Activated naive CD8-positive, alpha-beta T cell treated with anti-CD3 and anti-CD28 coated beads for 36 hours (primary cell): ENCODE measurements at places on chromosomes 11 and 22. TPM values are rescaled to one million over a fixed set of nuclear protein-coding genes. Genes with fewer than 3 reads are reported as not detected.

Gene SULT4A1
- 0.29 TPM for total RNA-seq

Gene C11orf98
- total RNA-seq = 147 TPM

Gene PGR
- not detected for total RNA-seq

Gene CHADL
- total RNA-seq = 0.22 TPM

Gene MRGPRX3
- not detected for total RNA-seq

Gene KRTAP5-5
- total RNA-seq = not detected

Gene NLRP6
- total RNA-seq = 3.8 TPM

Gene OR4D5
- total RNA-seq = not detected

Gene P2RX6
- total RNA-seq = 0.43 TPM

Gene C11orf42
- not detected for total RNA-seq

Gene RIC8A
- total RNA-seq = 111 TPM

Gene MYRF
- total RNA-seq = 0.70 TPM

Gene CRYAB
- total RNA-seq = not detected

Gene ISX
- total RNA-seq = not detected

Gene SAA4
- not detected for total RNA-seq

- DNase-seq = peak; percentile 14
Measured at GRCh38 chr22:29073618-29074275, 912 bp downstream of the KREMEN1 start.

GRCh38 chr11:123547180-123547579, 107.2 kb downstream of the SCN3B start:
- no peak for DNase-seq

DNA sequence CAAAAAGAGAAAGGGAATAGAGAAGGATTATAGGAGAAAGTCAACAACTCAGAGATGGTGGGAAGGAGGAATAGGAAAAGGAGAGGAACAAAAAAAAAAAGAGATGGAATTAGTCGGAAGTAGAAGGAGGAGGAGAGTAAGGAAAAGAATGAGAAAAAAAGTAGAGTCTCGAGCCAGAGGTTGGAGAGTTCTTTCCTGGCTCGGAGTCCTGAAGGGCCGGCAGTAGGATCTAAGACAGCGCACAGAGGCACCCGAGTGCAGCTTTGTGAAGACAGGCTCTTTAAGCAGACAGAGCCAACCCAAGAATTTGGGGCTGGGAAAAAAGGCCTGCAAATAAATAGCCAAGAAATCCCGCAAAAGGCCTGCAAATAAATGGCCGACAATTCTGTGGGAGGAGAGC, 170.4 kb upstream of the CCDC90B start:
- DNase-seq = no peak

GRCh38 chr11:96464700-96465307, 75.0 kb downstream of the JRKL start:
- no peak for DNase-seq

DNA sequence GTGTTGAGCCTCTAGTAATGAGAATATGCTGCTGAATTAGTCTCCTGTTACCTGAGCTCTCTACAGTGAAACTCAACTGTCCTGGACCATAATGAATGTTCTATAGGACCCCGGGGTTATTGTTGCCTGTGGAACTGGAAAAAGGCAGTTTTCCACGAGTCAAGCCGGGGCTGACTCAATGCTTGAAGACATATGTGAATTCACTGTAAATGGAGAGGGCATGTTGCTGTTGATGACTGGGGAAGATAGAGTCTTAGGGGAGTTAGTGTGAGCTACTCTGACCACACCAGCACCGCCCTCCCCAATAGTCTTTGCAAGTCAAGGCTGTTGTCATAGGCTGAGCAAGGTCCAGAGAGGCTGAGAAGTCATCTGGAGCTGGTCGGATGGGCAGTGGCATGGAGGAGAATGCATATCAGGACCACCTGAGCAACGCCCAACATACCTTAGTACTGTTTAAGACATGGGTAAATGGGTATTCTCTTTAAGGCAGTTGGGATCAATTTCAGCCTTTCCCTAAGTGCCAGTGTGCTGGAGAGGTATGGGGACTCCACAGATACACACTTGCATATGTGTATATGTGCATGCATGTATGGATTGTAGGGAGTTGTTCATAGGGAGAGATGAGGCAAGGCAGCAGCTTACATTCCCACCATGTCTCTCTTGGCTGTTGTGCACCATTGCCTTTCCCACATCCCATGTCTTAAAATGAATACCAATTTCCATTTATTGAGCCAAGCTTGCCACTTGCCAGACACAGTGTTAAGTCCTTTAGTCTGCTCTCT, 230.1 kb upstream of the NAV2 start:
- no peak for DNase-seq

- no peak for DNase-seq
Measured at GRCh38 chr11:64306876-64307622, 1.7 kb downstream of the ESRRA start.

DNA sequence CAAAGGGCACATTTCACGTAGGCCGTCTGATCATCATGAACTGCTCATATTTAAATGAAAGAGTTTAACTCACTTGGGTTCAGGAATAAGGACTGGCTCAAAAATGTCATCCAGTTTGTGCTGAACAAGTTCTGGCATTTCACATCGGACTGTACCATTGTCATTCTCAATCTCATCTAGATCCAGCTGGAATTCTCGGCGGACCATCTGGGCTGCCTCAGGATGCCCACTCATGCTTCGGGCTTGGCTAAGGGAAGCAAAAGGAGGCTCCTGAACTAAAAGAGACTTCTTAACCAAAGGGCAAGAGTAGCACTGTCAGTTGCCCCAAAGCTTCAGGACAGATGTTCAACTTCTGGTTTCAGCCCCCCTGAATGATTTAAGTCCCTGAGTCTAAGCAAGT, 40.2 kb downstream of the F2 start:
- DNase-seq = no peak

DNA sequence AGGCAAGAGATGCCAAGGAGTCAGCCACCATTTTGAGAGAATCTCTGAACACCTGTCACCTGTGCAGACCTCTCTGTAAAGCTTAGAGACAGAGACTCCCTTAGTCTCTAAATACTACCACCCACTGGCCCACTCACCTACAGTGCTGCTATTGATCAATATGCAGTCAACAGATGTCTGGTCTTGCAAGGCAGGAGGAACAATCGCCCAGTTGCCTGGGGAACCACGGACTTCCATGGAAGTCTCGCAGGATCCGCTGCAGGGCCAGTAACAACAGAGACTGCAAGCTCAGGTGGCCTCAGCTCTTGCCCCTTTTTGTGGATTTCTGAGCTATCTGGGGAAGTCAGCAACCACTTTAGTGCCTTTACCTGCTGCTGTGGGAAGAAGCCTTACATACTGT, 195.1 kb downstream of the OPCML start:
- DNase-seq = no peak

DNA sequence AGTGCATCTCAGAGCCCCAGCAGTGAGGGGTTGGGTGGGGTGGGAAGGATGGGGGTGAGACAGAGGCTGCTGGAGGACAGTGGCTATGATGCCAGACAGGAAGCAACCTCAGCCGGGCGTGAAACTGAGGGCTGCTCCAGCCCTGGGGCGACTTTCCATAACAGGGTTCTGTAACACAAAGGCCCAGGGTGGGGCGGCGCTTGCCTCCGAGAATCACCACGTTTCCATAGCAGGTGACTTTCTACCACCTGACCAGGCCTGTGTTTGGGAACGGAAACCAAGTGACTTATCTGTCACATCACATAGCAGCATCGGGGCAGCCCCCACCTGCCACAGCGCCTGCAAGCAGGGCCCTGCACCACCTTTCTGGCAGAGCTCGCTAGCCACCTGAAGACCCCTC, 85.8 kb downstream of the TRMU start:
- DNase-seq = peak; percentile 14

DNA sequence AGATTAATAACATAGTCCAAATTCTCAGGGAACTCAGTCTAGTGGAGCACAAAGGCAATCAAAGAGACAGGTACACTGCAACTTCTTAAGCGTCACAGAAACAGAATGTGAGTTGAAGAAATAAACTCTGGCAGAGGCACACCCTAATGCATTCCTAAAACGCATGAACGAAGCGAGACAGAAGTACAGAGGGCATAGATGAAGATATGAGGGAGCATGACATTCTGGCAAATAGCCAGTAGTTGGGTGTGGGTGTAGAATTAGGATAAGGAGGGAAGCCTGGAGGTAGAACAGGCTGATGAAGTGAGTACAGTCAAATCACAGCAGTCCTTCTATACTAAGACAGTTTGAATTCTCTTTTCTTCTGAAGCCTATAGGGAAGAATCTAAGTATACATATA, 838.7 kb upstream of the API5 start:
- no peak for DNase-seq

DNA sequence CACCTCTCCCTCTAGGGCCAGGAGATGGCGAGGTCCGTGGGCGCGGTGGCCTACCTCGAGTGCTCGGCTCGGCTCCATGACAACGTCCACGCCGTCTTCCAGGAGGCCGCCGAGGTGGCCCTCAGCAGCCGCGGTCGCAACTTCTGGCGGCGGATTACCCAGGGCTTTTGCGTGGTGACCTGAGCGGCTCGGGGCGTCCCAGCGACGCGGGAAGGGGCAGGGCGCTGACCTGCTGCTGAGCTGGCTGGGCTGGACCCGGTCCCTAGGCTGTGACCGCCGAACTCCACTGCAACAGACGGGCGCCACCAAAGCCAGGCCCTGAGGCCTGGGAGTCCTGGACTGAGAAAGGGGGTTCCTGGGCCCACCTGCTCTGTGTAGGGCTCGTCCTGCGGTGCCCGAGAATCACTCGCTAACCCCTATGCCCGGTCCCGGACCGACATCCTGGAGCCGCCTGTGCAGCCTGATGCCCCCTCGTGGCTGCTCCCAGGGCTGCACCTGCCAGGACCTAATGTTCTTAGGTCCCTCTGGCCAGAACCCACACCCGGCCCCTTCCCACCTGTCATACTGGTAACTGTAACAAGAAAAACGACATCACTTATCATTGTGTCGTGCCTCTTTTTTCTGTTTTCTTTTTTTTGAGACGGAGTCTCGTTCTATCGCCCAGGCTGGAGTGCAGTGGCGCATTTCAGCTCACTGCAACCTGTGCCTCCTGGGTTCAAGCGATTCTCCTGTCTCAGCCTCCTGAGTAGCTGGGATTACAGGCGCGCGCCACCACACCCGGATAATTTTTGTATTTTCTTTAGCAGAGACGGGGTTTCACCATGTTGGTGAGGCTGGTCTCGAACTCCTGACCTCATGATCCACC, 15.0 kb downstream of the RHOD start:
- peak; percentile 80 for DNase-seq

- DNase-seq = peak; percentile 27
Measured at GRCh38 chr11:13238879-13239514, 38.6 kb upstream of the BMAL1 start.

GRCh38 chr11:12097219-12097618, 13.2 kb upstream of the MICAL2 start:
- DNase-seq = no peak

- DNase-seq = no peak
Measured at GRCh38 chr11:131710511-131710910, 340.1 kb downstream of the NTM start.

GRCh38 chr11:100740440-100740839, 53.4 kb downstream of the ARHGAP42 start:
- no peak for DNase-seq

- DNase-seq = no peak
Measured at GRCh38 chr11:128889657-128890213, 1.4 kb upstream of the KCNJ5 start.

- no peak for DNase-seq
Measured at GRCh38 chr11:1476940-1477736, 9.4 kb downstream of the MOB2 start.

DNA sequence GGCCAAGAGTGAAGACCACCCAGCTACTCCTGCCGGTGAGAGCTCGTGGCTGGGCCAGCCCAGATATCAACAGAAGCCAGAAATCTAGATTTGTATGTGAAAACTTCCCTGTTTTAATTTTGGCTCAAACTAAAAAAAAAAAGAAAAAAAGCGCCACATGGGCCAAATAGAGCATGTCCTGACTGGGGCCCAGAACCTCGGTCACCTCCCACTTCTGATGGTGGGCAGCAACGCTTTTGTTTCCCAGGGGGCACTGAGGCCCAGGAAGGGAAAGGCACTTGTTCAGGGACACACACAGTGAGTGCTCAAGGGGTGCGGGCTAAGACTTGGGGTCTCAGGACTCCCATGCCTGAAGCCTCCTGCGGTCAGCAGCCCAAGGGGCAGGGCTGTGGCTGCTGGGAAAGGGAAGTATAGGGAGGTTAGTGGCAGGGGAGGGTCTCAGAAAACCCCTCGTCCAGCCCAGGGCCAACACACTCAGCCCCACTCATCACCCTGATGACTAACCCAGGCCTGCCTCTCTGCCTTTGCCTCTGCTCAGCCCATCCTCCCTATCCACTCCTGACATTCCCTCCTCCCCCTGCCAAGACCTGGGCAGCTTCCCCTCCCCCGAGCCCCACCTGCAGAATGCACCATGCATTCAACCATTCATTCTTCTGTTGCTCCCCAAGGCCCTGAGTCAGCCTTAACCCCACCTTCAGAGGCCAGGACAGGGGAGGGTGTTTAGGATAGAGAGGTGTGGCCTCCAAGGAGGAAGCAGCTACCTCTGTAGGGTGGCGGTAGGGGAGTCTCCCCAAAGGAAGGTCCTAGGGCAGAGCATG, 30.0 kb upstream of the TCF20 start:
- peak; percentile 47 for DNase-seq

GRCh38 chr11:96384156-96384555, 5.6 kb downstream of the CCDC82 start:
- DNase-seq = no peak

DNA sequence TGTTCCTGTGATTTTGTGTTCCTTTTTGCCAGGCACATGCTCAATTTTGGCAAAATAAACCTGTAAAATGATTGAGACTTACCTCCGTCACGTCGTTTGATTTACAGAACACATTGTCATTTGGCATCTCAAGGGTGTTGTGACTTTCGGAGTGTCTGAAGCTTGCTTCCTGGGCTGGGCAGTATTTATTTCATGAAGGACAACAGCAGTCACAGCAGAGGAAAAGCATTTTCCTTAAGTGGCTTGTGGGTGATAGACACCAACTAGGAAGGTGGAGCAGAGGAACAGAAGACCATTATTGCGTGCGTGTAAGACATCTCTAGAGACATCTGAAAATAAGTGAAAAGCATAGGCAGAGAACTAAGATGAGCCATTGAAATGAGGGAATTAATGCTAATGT, 80.2 kb downstream of the SLC36A4 start:
- no peak for DNase-seq

DNA sequence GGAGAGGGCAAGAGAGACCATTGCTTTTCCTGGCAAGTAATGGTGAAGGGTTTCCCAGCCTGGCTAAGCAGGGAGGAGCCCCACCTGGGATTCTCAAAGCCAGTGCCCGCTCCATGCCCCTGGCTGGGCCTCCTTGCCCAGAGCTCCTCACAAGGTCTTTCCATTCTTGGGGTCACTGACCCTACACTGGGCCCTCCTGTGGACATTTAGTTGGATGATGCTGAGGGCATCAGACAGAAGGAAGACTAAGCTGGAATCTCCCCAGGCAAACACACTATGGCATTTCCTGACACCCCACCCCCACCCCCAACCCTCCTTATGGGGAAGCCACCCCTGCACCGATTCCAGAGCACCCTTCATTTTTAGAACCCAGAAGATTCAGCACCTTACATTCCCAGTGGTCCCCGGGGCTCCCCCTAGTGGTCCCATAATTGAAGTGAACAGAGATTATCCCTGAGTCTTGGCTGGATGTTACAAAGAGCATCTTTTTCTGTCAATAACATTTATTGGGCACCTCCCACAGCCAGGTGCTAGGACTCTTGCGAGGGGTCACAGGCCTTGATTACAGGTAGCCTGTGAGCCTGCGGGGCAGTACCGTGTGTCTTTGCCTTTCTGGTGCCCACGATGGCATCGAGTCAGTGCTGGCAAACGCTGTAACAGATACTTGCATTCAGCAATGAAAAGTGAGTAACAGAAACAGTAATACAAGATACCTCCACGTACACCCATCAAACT, 548.5 kb downstream of the BUD13 start:
- peak; percentile 18 for DNase-seq

- no peak for DNase-seq
Measured at GRCh38 chr11:29293825-29294224, 723.0 kb downstream of the KCNA4 start.
